ENCODE measurements at places on chromosomes 11 and 22.

DNA sequence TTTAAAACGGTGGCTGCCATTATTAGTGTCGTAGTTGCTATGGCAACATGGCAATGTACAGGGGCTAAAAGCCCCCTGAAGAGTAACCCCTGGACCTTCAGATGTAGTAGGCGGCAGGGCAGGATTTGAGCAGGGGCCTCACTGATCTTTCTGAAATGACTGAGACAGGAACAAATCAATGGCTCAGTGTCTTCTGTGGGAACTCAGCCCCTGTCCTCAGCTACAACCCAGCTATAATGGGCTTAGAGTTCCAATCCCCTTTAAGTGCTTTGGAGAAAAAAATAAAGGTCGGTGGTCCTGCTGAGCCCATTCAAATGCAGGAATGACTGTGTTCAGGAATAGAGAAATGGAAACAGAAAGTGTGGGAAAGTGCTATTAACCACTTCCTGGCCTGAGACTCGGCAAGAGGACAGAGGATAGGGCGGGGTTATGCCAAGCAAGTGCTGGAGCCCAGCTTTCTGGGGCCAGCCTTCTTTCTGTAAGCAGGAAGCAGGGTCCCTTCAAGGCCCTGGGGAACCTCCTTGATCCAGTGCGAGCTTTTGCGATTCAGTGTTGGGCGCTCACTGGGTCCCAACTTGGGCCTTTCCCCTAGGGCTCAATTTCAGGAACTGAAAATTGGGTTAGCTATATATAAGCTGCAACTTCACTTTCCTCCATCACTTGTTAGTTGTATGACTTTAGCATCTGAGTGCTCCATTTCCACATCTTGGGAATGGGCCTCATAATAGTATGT is 6.1 kb upstream of the CD82 start:
- peak; percentile 51 for DNase-seq

DNA sequence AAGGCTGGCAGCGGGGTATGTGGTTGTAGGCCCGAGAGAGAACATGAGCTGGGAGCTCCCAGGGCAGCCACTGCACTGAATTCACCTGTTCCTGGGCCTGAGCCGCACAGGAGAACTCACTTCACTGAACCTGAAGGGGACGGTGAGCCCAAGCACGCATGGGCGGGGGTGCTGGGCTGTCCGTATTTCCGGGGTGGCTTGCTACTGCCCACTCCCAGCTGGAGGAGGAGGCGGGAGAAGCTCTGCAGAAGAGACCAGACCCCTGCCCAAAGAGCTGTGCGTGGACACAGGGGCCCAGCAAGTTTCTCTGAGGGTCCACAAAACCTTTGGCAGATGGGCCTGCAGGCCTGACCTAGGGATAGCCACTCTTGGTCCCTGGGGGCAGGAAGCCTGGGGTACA is 4.8 kb downstream of the TTLL12 start:
- DNase-seq, result no peak

- no peak for DNase-seq
Measured at GRCh38 chr11:7245341-7245740, 6.4 kb upstream of the SYT9 start.

- no peak for DNase-seq
Measured at GRCh38 chr11:1060852-1061616, 13.6 kb upstream of the MUC2 start.

Measured in GM13976 (cell line).